ENCODE measurements at places on chromosomes 2 and 18. TPM values are rescaled to one million over a fixed set of nuclear protein-coding genes. Genes with fewer than 3 reads are reported as not detected.

The FZD7 gene
- total RNA-seq = 64.8 TPM

The CCDC150 gene
- 8.5 TPM for total RNA-seq

The E2F6 gene
- total RNA-seq = 10.6 TPM

The RNU2-63P gene
- not detected for total RNA-seq

The LDAH gene
- total RNA-seq = 17.4 TPM

The LYPD6B gene
- 2.9 TPM for total RNA-seq

The REG3A gene
- not detected for total RNA-seq

The LINC00305 gene
- not detected for total RNA-seq

GRCh38 chr2:11551569-11552259, 17.9 kb downstream of the GREB1 start:
- DNase-seq = no peak

DNA sequence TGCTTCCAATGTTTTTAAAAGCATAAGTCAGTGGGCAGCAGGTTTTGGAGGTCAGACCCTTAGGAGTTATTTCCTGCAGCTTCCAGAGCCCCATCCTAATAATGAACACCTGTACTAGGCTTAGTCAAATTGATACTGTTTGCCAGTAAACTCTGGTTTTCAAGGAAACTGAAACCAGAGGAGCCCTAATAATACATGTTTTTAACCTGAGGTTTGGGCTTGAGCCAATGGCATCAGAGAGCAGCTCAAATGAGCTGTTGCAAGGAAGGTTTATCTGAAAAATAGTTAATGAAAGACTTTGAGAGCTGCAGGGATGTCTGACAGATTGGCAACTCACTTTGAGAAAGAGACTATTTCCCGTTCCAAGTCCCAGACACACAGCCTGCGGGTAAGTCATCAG, 54.6 kb downstream of the DCC start:
- no peak for DNase-seq

DNA sequence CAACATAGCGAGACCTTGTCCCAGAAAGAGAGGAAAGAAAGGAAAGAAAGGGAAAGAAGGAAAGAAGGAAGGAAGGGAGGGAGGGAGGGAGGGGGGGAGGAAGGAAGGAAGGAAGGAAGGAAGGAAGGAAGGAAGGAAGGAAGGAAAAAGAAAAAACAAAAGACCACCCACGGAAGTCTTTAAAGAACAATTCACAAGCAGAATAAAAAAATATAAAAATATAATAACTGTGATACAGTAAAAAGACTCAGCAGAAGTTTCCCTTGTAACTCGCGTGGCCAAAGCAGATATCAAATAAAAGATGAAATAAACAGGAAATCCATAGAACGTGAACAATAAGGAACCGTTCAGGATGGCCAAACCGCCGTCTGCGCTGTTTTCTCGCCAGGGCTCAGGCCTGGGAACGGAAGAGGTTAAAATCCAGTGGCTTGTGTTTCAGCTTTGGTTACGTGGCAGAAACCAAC, 1.2 kb upstream of the SLC1A4 start:
- no peak for DNase-seq

- no peak for DNase-seq
Measured at GRCh38 chr18:11823545-11823944, 27.7 kb upstream of the CHMP1B start.

- DNase-seq = no peak
Measured at GRCh38 chr2:216791303-216791702, 68.6 kb downstream of the TNP1 start.

GRCh38 chr2:170817093-170818035, 677 bp downstream of the GAD1 start:
- DNase-seq = peak; percentile 83

DNA sequence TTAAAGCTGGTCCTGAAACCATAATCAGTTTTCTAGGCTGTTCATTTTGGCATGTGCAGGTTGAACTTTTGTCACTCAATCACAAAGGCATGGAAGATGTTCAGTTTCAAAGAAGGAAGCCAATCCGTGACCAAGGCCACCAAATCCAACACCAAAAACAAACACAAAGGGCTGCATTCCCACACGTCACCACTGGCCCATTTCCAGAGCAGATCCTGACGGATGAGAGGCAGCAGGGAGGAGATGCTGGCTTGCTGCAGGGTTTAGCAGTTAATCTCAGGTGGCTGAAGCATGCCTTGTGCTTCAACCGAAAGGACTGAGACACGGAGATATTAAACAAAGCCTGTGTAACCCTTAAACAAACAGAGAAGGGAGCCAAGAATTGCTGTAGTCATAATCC, 191.9 kb upstream of the CTAGE1 start:
- DNase-seq = peak; percentile 41

All from osteoblast (primary cell).